ENCODE measurements at places on chromosomes 1 and 21. TPM values are rescaled to one million over a fixed set of nuclear protein-coding genes. Genes with fewer than 3 reads are reported as not detected.

Gene PHACTR4
- 80.8 TPM for total RNA-seq

Gene VHLL
- 0.77 TPM for total RNA-seq

Gene FOXO6
- total RNA-seq, result 1.2 TPM

DNA sequence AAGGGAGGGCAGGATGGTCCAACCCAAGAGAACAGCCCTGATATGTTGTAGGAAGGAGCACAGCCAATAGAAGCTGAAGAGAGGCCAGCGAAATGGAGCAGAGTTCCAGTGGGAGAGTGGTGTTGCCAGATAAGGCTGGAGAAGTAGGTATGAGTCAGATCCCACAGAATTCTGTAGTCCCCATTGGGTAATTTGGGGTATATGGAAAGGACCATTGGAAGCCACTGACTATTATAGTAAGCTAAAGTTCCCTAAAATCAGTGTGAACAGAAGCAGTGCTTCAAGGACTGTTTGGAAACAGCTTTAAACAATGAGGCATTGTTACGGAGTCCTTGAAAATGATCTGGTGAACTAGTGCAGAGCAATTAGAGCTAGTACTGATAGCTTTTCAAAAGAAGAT is 63.0 kb downstream of the DISP1 start:
- H3K4me1 ChIP-seq, result peaks cover 11% of the 10 kb centered on the region
- no peaks in the 10 kb centered on the region for H3K27me3 ChIP-seq
- no peak overlapping the region for H3K27ac ChIP-seq
- DNase-seq, result no peak

- H3K4me1 ChIP-seq, result no peaks in the 10 kb centered on the region
- no peaks in the 10 kb centered on the region for H3K27me3 ChIP-seq
- peaks cover 2% of the 10 kb centered on the region for H3K36me3 ChIP-seq
- H3K27ac ChIP-seq, result no peak overlapping the region
Observed at GRCh38 chr1:87615901-87616300, 287.2 kb downstream of the LMO4 start.

DNA sequence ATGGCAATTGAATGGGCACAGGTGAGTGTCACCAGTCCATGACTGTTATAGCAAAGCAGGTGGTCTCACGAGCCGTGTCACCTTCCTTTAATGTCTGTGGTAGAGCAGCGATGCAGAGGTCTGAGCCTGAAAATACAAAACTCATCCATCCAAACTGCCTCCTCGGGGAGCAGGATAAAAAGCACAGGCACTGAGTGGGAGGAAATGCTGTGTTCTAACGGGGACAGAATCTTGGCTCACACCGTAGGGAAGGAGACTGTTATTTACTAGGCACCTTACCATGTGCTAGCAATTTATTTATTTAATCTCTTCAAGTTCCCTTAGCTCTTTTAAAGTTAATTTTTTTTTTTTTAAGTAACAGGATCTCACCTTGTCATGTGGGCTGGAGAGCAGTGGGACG is 1.2 kb downstream of the ASCL5 start:
- no peak overlapping the region for H3K4me3 ChIP-seq
- H3K4me1 ChIP-seq, result no peaks in the 10 kb centered on the region
- no peak for DNase-seq
- peaks cover 2% of the 10 kb centered on the region for H3K27me3 ChIP-seq
- H3K27ac ChIP-seq, result no peak overlapping the region

GRCh38 chr21:25501462-25501861 is 105.8 kb downstream of the MRPL39 start:
- DNase-seq, result no peak
- no peaks in the 10 kb centered on the region for H3K4me1 ChIP-seq
- no peaks in the 10 kb centered on the region for H3K27me3 ChIP-seq
- no peaks in the 10 kb centered on the region for H3K36me3 ChIP-seq

- peaks cover 31% of the 10 kb centered on the region for H3K4me1 ChIP-seq
- H3K27me3 ChIP-seq, result no peaks in the 10 kb centered on the region
- DNase-seq, result no peak
- H3K36me3 ChIP-seq, result no peaks in the 10 kb centered on the region
- H3K4me3 ChIP-seq, result no peak overlapping the region
- peak overlapping the region; percentile 90 for H3K27ac ChIP-seq
Observed at GRCh38 chr1:203663294-203663693, 36.7 kb downstream of the ATP2B4 start.

- H3K27ac ChIP-seq, result no peak overlapping the region
- H3K36me3 ChIP-seq, result peaks cover 21% of the 10 kb centered on the region
- H3K4me3 ChIP-seq, result no peak overlapping the region
- no peaks in the 10 kb centered on the region for H3K4me1 ChIP-seq
- DNase-seq, result no peak
- H3K27me3 ChIP-seq, result no peaks in the 10 kb centered on the region
Observed at GRCh38 chr1:218507355-218508002, 162.3 kb downstream of the TGFB2 start.

GRCh38 chr21:40386294-40386911 is 460.6 kb downstream of the DSCAM start:
- no peak overlapping the region for H3K4me3 ChIP-seq
- DNase-seq, result peak; percentile 65
- no peaks in the 10 kb centered on the region for H3K36me3 ChIP-seq
- H3K27me3 ChIP-seq, result peaks cover 22% of the 10 kb centered on the region

GRCh38 chr1:61047061-61047460 is 35.3 kb upstream of the NFIA start:
- H3K4me1 ChIP-seq, result peaks cover 13% of the 10 kb centered on the region
- no peaks in the 10 kb centered on the region for H3K36me3 ChIP-seq
- H3K27me3 ChIP-seq, result peaks cover 60% of the 10 kb centered on the region
- H3K4me3 ChIP-seq, result no peak overlapping the region
